ENCODE measurements at places on chromosomes 5 and 9. TPM values are rescaled to one million over a fixed set of nuclear protein-coding genes. Genes with fewer than 3 reads are reported as not detected.

PTCD2 gene
- 9.4 TPM for total RNA-seq

DNA sequence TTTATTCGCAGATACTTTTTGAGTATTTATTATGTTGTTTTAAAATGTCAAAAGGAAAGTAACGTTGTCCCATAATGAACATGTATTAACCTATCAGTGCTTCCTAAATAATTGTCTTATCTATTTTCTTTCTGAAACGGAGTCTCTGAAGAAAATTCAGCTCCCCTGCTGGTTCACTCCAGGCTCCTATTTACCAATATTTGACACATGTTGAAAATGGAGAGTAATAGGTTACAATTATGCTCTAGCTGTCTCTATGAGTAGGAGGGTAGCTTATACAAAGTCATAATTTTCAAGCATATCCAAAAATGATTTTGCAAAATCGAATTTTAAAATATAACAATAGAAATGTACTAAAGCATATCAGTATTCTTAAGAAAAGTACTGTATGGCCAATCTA is 844.1 kb downstream of the CDH18 start:
- H3K4me1 ChIP-seq: no peaks in the 10 kb centered on the region
- no peak overlapping the region for H3K27ac ChIP-seq
- no peak overlapping the region for H3K4me3 ChIP-seq

- H3K27me3 ChIP-seq: no peaks in the 10 kb centered on the region
- no peaks in the 10 kb centered on the region for H3K36me3 ChIP-seq
- H3K4me1 ChIP-seq: peaks cover 20% of the 10 kb centered on the region
- DNase-seq: peak; percentile 68
Measured at GRCh38 chr9:85202596-85202995, 533.1 kb downstream of the NTRK2 start.

PLPPR1 gene
- not detected for total RNA-seq

DNA sequence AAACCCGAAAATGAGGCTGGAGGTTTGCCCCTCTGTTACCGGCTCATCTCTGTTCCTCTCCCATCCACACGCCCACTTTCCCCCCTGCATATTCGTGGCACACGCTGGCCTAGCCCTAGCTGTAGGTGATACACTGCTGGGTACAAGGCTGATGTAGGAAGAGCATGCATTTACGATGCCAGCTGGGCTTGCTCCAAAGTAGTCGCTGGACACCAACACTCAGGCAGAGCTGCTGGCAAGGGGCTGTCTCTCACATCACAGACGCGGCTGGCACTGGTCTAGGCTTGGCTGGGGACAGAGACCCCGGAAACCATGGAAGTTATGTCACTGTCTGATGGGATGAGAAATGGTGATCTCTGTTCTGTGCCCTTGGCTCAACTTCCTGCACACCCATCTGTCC is 9.8 kb upstream of the PHYKPL start:
- no peak overlapping the region for H3K27ac ChIP-seq
- no peaks in the 10 kb centered on the region for H3K27me3 ChIP-seq
- peak; percentile 69 for DNase-seq

- DNase-seq: no peak
- peaks cover 5% of the 10 kb centered on the region for H3K4me1 ChIP-seq
- no peak overlapping the region for H3K4me3 ChIP-seq
- H3K36me3 ChIP-seq: peaks cover 33% of the 10 kb centered on the region
- no peaks in the 10 kb centered on the region for H3K27me3 ChIP-seq
- no peak overlapping the region for H3K27ac ChIP-seq
Measured at GRCh38 chr5:37002176-37002751, 125.7 kb downstream of the NIPBL start.

PTGDS gene
- total RNA-seq: 57.9 TPM

DNA sequence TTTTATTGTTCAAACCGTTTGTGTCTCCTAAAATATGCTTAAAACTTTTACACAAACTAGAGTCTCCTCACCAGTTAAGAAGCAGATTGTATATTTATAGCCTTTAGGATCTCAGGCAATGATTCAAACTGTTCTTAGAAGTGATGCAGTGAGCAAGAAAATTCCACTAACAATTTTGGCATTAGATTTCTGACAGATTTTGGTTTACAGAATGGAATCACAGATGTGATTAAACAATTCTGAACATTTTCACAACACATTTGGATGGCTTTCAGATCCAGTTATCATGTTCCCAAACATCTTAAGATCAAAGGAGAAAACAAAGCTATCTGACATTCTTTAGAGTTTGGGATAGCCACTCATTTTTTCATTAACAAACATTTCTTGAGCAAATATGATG is 181.7 kb upstream of the RIOK2 start:
- no peaks in the 10 kb centered on the region for H3K27me3 ChIP-seq
- H3K4me3 ChIP-seq: no peak overlapping the region
- no peaks in the 10 kb centered on the region for H3K36me3 ChIP-seq
- DNase-seq: no peak
- no peaks in the 10 kb centered on the region for H3K4me1 ChIP-seq

All from osteoblast (primary cell).